ENCODE measurements at places on chromosomes 2 and 18.

DNA sequence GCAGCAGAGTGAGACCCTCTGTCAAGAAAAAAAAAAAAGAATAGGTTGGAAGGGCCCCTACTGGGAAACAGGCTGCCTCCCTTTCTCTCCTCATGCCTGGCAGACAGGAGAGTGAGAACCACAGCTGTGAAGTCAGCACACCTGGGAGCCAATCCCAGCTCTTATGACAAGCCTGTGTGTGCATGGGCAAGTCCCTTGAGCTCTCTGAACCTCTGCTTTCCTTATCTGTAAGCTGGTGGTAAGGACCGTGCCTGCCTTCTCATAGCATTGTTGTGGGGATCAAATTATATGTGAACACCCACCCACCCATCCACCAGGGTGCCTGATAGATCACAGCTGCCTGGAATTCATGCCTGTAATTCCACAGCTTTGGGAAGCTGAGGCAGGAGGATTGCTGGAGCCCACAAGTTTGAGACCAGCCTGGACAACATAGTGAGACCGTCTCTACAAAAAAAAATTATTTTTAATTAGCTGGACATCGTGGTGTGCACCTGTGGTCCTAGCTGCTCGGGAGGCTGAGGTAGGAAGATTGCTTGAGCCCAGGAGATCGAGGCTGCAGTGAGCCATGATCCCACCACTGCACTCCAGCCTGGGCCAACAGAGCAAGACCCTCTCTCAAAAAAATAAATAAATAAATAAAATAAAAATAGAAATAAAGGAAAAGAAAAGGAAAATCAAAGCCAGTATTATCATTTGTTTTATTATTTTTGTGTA is 66.9 kb upstream of the MCFD2 start:
- H3K4me1 ChIP-seq: peaks cover 70% of the 10 kb centered on the region
- peaks cover 23% of the 10 kb centered on the region for H3K36me3 ChIP-seq
- H3K27me3 ChIP-seq: no peaks in the 10 kb centered on the region
- no peak for DNase-seq
- peak overlapping the region; percentile 32 for H3K4me3 ChIP-seq
- peak overlapping the region; percentile 76 for H3K27ac ChIP-seq

- no peaks in the 10 kb centered on the region for H3K36me3 ChIP-seq
- H3K27ac ChIP-seq: no peak overlapping the region
- H3K4me1 ChIP-seq: no peaks in the 10 kb centered on the region
- H3K27me3 ChIP-seq: no peaks in the 10 kb centered on the region
- H3K4me3 ChIP-seq: no peak overlapping the region
These were observed 370.8 kb downstream of the DSEL start for GRCh38 chr18:67145586-67146292.

- H3K4me1 ChIP-seq: no peaks in the 10 kb centered on the region
- no peak overlapping the region for H3K4me3 ChIP-seq
- no peak for DNase-seq
- H3K27me3 ChIP-seq: no peaks in the 10 kb centered on the region
- H3K36me3 ChIP-seq: peaks cover 2% of the 10 kb centered on the region
These were observed 34.2 kb downstream of the ROCK2 start for GRCh38 chr2:11310212-11310611.

DNA sequence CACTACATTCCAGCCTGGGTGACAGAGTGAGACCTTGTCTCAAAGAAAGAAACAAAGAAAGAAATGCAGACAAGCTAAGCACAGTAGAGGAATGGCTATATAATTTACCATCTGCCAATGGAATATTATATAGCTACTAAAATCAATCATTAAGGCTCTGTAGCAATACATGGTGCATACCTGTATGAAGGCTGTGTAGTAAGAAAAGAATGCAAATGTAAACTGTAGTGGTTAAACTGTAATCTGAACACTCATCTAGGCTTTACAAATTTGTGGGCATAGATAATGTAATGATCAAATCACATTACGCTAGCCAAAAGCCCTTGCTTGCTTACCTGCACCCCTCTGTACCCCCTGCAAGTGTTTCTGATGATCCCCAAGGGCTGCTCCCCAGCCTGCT is 230.9 kb downstream of the LTBP1 start:
- H3K27me3 ChIP-seq: peaks cover 5% of the 10 kb centered on the region
- no peak overlapping the region for H3K4me3 ChIP-seq
- H3K27ac ChIP-seq: no peak overlapping the region
- no peak for DNase-seq

- no peak overlapping the region for H3K4me3 ChIP-seq
- H3K36me3 ChIP-seq: no peaks in the 10 kb centered on the region
- H3K27ac ChIP-seq: no peak overlapping the region
- H3K27me3 ChIP-seq: peaks cover 5% of the 10 kb centered on the region
- H3K4me1 ChIP-seq: peaks cover 2% of the 10 kb centered on the region
- no peak for DNase-seq
These were observed 157.4 kb downstream of the FBXO15 start for GRCh38 chr18:73990258-73990657.

- no peaks in the 10 kb centered on the region for H3K36me3 ChIP-seq
- H3K4me3 ChIP-seq: no peak overlapping the region
- peaks cover 28% of the 10 kb centered on the region for H3K27me3 ChIP-seq
- no peak for DNase-seq
These were observed 75.8 kb downstream of the SDC1 start for GRCh38 chr2:20148923-20149702.

- H3K36me3 ChIP-seq: no peaks in the 10 kb centered on the region
- no peak overlapping the region for H3K4me3 ChIP-seq
- no peaks in the 10 kb centered on the region for H3K27me3 ChIP-seq
- no peak overlapping the region for H3K27ac ChIP-seq
- no peaks in the 10 kb centered on the region for H3K4me1 ChIP-seq
- no peak for DNase-seq
These were observed 139.4 kb upstream of the GPC1 start for GRCh38 chr2:240296104-240296406.

DNA sequence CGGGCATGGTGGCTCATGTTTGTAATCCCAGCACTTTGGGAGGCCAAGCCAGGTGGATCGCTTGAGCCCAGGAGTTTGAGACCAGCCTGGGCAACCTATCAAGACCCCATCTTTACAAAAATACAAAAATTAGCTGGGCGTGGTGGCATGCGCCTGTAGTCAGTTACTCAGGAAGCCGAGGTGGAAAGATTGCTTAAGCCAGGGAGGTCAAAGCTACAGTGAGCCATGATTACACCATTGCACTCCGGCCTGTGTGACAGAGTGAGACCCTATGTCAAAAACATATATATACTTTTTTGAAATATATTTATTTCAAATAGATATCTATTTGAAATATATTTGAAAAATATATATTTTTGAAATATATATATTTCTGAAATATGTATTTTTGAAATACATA is 10.9 kb downstream of the OSBPL1A start:
- no peak for DNase-seq
- H3K36me3 ChIP-seq: no peaks in the 10 kb centered on the region
- H3K27ac ChIP-seq: no peak overlapping the region

GRCh38 chr2:216635701-216636550 is 2.7 kb downstream of the IGFBP2 start:
- H3K4me1 ChIP-seq: peaks cover 32% of the 10 kb centered on the region
- H3K36me3 ChIP-seq: peaks cover 17% of the 10 kb centered on the region
- DNase-seq: no peak
- H3K27ac ChIP-seq: no peak overlapping the region
- H3K4me3 ChIP-seq: peak overlapping the region; percentile 87

DNA sequence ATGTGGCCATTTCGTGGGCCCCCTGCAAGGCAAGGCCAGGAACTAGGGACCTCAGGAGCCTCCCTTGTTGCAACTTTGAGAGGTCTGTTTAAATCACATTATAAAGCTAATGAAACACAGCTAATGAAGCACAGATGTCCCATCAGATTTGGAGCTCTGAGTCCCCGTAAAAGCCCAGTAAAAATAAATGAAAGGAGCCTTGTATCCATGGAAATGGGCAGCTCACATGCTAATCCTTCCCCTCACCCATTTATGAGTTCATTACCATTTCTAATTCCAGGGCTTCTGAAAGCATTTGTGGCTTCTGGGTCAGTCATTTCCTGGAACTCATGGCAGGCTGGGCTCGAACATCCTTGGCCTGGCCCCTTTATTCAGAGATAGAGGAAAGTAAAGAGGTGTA is 274.8 kb downstream of the SS18 start:
- no peaks in the 10 kb centered on the region for H3K36me3 ChIP-seq
- H3K27me3 ChIP-seq: peaks cover 4% of the 10 kb centered on the region
- H3K27ac ChIP-seq: no peak overlapping the region
- no peak for DNase-seq

- H3K36me3 ChIP-seq: no peaks in the 10 kb centered on the region
- no peak for DNase-seq
- H3K4me1 ChIP-seq: no peaks in the 10 kb centered on the region
- H3K4me3 ChIP-seq: no peak overlapping the region
- peaks cover 22% of the 10 kb centered on the region for H3K27me3 ChIP-seq
- H3K27ac ChIP-seq: no peak overlapping the region
These were observed 177.9 kb downstream of the FAM124B start for GRCh38 chr2:224223851-224224555.

DNA sequence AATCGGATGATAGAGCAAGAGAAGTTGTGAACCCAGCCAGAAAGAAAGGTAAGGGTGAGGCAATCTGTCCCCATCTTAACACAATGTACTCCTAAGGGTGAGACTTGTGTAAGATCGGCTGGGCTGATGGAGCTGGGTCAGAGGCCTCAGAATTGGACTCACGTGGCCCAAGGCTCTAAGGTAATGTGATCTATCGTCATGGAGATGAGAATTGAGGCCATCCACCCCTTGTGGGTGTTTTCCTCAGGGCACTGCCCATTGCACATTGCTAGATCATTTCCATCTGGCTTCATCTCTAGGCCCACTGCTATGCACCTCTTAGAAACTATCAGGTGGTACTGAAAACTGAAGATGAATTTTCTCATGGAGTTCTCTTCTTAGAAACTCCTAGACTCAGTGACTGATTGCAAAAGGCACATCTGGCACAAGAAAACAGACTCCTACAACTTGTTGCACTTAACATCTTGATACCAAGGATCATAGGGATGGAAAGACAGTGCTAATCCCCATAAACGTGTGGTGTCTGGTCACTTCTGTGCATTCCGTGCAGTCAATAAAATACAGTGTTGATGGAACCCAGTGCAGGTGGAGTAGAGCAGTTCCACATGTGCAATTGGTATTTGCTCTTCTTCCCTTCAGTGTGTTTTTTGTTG is 228.9 kb upstream of the FOSL2 start:
- no peak overlapping the region for H3K27ac ChIP-seq
- peaks cover 19% of the 10 kb centered on the region for H3K36me3 ChIP-seq
- no peak for DNase-seq
- H3K4me1 ChIP-seq: peaks cover 4% of the 10 kb centered on the region

DNA sequence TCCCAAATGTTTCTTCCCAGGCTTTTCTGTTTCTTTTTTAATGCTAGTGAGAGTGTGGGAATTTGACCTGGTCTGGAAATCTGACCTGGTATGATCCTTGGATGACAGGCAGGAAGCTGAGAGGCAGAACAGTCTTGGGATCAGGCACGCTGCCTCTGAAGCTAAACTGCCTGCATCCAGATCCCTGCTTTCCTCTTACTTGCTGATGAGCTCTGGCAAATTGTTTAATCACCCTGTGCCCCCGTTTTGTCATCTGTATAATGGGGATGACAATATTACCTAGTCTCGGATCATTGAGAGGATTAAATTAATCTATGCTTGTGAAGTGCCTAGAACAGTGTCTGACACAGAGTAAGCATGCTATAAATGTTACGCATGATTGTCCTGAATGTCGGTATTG is 3.3 kb downstream of the KLHL23 start:
- peaks cover 38% of the 10 kb centered on the region for H3K4me1 ChIP-seq
- H3K36me3 ChIP-seq: peaks cover 12% of the 10 kb centered on the region
- H3K27me3 ChIP-seq: peaks cover 17% of the 10 kb centered on the region
- no peak overlapping the region for H3K27ac ChIP-seq

DNA sequence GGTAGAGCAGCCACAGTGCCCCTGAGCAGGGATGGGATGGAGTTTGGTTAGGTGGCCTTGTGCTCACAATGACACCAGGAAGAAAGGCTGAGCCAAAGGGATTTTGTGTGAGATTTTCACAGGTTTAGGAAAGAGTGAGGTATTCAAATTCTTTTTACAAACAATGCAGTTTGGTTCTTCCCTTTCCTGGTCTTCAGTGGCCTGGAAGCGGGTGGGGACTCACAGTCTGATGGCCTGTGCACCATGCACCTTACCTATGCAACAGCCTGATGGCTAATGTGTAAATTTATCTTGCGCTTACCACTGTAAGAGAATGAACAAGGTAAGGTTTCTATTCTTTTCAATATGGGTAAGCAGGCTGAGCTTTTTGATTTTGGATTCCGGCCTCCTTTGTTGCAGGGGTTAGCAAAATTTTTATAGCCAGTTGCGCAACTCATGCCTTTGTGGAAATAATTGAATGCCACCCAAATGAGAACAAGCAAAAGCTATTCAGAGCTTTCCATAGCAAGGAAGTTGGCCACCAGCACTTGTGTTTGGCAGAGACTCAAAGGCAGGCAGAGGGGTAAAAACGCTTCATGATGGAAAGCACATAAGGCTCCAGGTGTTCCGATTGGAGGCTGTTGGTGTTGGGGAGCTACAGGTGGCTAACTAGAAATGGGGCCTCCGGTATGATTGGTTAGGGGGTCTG is 23.8 kb upstream of the IL1R2 start:
- H3K4me1 ChIP-seq: peaks cover 4% of the 10 kb centered on the region
- no peak overlapping the region for H3K4me3 ChIP-seq
- DNase-seq: no peak
- peaks cover 12% of the 10 kb centered on the region for H3K27me3 ChIP-seq
- H3K36me3 ChIP-seq: peaks cover 8% of the 10 kb centered on the region

DNA sequence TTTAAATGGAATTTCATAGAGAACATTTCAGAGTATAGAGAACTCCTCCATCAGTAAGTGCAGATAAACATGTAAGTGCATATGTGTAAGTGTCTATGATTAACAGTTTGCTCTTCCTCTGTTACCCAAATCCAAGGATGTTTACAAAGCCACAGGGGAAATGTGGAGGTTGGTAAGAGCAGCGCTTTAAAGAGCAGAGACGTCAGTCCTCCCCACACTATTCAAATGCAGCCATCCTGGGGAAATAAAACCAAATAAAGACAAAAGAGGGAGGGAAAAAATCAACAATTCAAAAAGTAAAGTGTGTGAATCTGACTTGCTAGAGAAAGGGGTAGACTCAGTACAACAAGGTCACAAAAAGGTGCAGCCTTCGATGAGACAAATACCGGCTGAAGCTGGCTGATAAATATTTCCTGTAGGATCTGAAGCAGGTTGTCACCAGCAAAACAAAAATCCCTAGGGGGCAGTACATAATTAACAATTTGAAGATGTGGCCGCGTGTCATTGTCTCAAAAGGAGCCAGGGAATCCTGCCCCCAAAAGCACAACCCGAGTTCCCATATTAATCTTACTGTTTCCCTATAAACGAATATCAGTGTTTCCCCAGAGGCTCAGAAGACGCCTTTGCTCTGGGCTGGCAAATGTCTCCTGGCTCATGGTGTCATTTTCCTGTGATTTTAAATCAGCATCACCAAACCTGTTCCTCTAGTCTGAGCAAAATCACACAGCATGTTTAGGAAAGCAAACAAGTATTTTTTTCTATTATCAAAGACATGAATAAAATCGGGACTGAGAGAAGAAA is 216.5 kb downstream of the CDCA7 start:
- no peak overlapping the region for H3K4me3 ChIP-seq
- no peak for DNase-seq
- peaks cover 4% of the 10 kb centered on the region for H3K4me1 ChIP-seq
- H3K36me3 ChIP-seq: no peaks in the 10 kb centered on the region
- no peak overlapping the region for H3K27ac ChIP-seq

GRCh38 chr2:239190361-239190760 is 210.5 kb downstream of the HDAC4 start:
- H3K4me1 ChIP-seq: no peaks in the 10 kb centered on the region
- H3K27me3 ChIP-seq: no peaks in the 10 kb centered on the region
- peaks cover 24% of the 10 kb centered on the region for H3K36me3 ChIP-seq
- no peak overlapping the region for H3K4me3 ChIP-seq
- peak; percentile 13 for DNase-seq
- H3K27ac ChIP-seq: no peak overlapping the region

- H3K27ac ChIP-seq: no peak overlapping the region
- H3K4me1 ChIP-seq: peaks cover 23% of the 10 kb centered on the region
- no peak overlapping the region for H3K4me3 ChIP-seq
These were observed 73.5 kb downstream of the MYO1B start for GRCh38 chr2:191318729-191319078.
